HuH-7.5 (cell line): ENCODE measurements at places on chromosomes 13 and 19.
A peak's percentile ranks its signal among the peaks of the same experiment; 100 is the strongest.

- peak; percentile 70 for DNase-seq
These were observed 1.0 kb upstream of the SLC7A10 start for GRCh38 chr19:33226550-33227241.

DNA sequence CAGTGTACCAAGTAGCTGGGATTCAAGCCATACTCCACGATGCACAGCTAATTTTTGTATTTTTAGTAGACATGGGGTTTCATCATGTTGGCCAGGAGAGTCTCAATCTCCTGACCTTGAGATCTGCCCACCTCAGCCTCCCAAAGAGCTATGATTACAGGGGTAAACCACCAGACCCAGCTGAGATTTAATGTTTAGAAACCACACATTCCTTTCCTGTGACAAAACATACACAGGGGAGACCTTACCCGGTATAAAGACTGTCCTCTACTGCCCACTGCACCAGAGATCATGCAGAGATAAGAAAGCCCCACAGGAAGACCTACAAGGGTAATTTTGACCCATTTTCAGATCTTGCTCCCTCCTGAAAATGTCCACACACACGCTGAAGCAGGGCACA is 22.8 kb upstream of the ZNF83 start:
- no peak for DNase-seq

GRCh38 chr13:107730813-107731212 is 484.5 kb downstream of the LIG4 start:
- no peak for DNase-seq

- no peak for DNase-seq
These were observed 537.6 kb downstream of the KLF5 start for GRCh38 chr13:73596382-73596781.

- peak; percentile 51 for DNase-seq
These were observed 4.0 kb downstream of the EMP3 start for GRCh38 chr19:48329167-48329891.
